ENCODE measurements at places on chromosomes 7 and 10. TPM values are rescaled to one million over a fixed set of nuclear protein-coding genes. Genes with fewer than 3 reads are reported as not detected.
A peak's percentile ranks its signal among the peaks of the same experiment; 100 is the strongest.

TMEM273 gene
- not detected for total RNA-seq

ASIC3 gene
- total RNA-seq: 0.25 TPM

UBTD1 gene
- total RNA-seq: 24.3 TPM

SUGCT gene
- 143 TPM for total RNA-seq

DNA sequence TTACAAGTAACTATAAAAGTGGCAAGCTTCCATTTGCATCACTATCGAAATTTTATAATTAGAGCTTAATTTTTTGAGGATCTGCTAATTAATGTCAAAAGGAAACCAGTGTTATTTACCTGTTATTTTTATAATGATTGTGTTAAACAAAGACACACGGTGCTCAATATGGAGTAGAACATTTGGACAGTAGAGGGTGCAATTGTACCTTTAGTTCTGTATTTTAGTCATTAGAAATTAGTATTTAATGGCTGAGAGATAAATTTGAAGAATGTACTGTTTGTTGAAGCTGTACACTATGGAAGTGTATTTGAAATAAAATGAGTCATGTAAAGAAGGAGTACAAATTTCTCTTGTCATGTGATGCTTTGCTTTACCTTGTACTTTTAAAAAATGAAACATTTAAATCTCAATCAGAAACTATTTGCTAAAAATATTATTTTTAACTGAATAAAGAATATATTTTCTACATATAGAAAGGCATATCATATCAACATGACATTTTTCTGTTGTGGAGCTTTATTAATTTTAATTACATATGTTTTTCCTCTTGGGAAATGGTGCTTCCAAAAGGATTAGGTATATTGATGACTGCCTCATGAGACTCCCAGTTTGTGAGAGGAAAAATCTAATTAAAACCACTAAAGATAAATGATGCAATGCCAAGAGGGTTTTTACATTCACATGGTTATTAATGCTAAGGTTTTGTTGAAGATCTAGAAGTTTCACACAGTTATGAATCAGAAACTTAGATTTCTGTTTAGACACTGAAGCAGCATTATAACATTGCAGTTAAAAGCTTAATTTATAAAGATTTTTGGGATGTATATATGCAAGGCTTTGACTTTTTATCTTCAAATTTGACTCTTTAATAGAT lies 10.4 kb upstream of the PRKG1 start:
- DNase-seq: peak; percentile 44

- no peak for DNase-seq
Measured at GRCh38 chr10:45411607-45411940, 37.6 kb downstream of the ALOX5 start.

DNA sequence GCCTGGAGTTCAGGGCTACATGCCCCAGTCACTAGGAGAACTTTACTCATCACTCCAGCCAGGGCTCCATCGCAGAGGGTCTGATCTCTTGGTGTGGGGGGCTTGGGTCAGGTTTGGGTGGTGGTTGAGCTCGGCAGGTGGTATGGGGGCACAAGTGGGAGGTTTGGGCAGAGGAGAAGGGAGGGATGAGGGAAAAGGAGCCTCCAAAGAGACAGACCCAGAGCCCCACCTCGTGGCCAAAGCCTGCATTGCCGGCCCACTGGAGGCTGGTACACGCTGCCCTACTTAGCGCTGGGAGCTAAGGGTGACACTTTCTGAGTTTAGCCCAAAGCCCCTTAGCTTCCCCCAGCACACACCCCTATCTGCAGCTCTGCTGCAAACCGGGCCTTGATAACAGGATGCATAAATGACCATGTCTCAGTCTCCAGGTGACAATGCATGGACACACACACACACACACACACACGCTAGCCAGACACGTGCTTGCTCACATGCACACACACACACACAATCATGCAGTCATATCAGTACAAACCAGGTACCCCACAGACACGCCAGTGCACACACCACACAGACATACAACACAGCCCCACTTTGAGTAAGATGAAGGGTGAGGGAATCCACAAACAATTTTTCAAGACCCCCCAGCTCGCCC lies 14.7 kb downstream of the LZTS2 start:
- DNase-seq: peak; percentile 59

DNA sequence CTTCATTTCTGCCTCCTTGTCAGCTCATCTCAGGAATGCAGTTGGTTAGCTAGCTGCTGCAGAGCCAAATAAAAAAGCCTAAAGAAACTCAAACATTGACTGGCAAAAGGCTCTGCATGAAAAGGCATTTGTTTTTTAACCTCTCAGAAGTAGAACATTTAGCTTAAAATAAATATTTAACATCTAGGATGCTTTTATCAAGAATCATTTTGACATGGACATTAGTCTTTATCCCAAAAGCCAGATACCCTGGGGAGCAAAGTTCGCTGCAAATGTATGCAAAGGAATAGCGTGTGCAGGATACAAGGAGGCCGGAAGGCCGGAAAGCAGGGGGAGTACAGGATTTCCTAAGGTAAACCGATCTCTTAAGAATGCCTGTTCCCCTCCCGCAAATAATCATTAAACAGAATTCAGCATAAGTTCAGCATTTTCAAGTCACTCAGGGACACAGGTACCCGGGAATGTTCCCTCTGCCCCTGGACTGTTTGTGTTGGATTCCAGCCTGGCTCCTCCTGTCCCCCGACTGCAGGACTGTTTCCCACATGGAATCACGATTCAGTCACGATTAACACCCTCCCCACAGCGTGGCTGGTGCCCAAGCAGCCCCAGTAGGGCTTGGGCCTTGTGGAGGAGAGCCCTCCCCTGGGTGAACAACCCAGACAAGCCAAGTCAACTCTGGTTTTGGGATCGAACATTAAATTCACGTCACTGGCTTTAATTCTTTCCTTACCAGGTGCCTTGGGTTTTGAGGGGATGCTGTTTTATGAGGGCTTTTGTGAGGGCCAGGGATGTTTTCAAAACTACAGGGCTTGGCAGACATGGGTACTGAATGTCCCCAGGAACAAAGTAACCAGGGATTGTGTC lies 97.8 kb downstream of the HIPK2 start:
- DNase-seq: no peak

GRCh38 chr10:118028619-118029018 lies 18.1 kb downstream of the RAB11FIP2 start:
- no peak for DNase-seq

DNA sequence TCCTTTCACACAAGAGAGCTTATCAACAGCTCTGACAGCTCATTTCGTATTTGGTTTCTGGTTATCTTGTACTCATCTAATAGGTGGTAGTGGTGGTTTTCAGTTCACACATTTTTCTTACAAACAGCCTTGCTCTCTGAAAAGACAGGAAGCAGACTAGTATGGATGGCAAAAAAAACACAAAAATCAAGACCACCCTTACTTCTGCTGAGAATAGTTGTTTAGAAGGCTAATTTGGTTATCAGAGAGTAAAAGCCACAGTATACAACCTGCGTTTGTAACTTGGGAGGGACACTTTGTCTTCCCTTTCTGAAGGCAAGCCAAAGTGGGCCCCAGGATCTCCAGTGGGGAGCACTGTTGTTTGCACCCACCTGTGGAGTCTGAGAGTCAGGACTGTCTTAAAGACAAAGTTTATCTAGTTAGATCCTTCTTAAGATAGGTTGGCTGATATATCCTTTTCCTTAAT lies 68.0 kb downstream of the PIP4K2A start:
- DNase-seq: no peak

DNA sequence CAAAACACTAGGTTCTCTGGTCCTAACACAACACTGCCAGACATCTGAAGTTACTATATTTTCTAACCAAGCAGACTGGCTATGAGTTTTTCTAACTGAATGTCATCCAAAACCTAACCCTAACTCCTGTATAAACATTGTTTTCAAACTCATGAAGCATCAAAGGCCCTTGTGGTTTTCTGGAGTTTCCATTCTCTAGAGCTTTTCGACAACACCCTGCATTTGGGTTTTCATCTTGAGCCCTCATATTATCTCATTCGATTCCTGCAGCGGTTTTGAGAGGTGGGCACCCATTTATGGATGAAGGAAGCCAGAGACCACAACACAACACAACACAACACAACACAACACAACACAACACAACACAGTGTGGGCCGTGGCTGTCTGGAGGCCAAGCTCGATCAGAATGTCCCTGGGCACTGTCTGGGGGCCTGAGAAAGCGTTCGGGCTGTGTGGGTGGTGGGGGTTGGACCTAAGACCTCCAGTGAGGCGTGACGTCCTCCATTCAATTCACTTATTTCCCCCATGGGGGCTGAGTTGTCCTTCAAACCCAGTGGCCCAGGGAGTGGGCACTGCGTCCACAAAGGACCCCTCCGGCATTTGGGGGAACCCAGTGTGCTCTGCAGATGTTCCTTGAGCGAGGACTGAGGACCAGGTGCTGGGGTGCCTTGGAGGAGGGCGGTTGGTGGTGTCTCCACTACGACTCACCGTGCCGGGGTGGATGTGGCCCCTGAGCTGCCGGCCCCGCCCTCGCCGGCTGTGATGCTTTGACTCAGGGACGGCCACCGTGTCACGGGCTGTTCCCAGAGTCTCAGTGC lies 490.4 kb downstream of the DNAJB6 start:
- DNase-seq: no peak

DNA sequence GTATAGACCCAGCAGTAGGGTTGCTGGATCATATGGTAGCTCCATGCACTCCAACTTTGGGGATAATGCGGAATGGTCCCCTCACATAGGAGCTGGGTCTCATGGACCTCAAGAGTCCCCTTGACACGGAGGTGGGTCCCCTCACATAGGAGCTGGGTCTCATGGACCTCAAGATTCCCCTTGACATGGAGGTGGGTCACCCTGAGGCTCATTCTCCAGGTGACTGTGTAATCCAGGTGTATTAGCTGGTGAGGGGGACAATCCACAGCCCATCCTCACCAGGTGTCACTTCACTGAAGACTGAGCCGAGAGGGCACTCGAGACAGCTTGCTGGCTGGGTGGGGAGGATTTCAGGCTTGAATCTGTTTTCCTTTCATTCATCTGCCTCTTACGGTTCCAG lies 121.9 kb downstream of the PTPN20 start:
- DNase-seq: no peak
